Suppressor macrophage treated with lipopolysaccharide for 4 hours (primary cell): ENCODE measurements at places on chromosomes 7 and 10.

GRCh38 chr10:110481919-110482318, 15.8 kb upstream of the DUSP5 start:
- DNase-seq = no peak

DNA sequence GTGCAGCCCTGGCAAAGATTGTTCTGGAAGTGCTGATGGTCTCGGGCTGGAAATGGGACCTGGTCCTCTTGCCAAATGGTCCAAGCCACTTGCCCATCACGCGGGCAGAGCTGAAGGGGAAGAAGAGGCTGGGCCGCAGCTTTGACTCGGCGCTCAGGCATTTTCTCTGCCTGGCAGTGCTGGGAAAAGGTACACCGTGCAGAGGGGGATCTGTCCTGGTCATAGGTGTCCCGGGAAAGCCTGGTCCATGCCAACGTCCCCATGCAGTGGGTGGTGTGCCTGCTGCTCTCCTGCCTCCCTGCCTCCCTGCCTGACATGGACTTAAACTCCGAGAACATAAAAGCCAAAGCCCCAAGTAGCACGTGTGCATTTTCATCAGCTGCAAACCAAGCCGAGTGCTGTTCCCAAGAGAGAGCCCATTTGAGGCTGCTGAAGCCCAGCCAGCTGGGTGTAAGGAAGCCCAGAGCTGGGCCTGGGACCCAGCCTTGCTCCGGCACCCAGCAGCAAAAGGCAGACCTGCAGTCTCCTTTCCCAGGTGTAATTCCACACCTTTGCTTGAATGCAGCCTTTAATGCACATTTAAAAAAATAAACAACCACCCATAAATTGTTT, 72.7 kb downstream of the TCERG1L start:
- no peak for DNase-seq

GRCh38 chr10:5630112-5630436, 36.3 kb downstream of the ASB13 start:
- DNase-seq = no peak

DNA sequence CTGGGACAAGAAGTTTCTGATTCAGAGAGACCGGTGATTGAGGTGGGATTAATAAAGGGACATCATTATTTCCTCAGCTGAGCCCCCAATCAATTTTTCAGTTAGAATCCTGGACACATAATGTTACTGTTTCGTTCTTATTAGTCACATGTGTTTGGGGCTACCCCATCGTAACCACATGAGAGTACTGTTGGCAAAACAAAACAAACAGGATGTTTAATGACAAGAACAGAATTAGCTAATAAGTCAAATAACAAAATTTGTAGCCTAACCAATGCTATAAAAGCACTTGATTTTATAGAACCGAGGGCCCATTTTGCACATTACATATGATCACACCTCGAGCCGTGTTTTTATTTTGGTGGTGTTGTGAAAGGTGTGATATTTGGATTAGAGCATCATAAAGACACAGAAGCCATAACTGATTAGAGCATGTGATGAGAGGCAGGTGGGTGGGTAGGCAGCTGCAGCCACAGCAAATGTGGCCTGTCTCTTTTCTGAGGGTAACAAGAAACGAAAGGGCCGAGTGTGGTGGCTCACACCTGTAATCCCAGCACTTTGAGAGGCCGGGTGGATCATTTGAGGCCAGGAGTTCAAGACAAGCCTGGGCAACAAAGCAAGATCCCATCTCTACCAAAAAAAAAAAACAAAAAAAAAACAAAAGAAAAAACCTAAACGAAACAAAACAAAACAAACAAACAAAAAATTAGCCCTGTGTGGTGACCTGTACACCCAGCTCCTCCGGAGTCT, 1.8 kb upstream of the VWC2 start:
- DNase-seq = no peak

DNA sequence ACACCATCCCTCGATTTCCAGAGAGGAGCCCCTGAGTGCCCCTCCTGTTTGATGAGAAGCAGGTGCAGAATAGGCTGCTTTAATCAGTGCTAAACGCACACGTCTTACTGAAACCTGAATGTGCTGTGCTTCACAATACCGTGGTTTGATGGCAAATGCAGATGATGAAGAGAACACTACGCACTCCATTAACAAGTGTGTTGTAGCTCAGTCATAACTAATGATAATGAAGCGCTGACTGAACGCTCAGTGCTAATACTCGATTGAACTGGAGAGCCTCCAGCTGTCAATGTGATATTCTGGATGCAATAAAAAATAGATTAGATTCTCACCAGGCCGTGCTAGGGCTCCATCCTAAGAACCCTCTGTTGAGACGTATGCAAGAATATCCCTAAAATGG, 279.7 kb upstream of the PLPP4 start:
- no peak for DNase-seq

DNA sequence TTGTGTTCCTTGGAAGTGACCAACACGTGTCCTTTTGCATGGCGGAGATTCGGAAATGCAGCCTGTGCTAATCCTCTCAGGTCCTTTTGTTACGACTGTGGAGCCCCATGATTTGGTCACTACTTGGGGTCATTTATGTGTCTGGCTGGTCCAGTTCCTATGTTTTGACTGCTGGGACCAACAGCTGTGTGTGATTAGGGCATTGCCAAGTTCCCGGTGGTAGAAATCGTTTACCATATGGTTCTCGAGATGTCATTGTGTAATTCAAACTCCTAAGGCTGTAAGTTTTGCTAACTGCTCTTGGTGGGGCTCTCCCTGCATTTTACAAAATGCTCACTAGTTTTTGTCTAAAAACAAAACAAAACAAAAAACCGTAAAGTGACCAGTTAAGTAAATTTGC, 62.0 kb downstream of the CCNY start:
- no peak for DNase-seq

DNA sequence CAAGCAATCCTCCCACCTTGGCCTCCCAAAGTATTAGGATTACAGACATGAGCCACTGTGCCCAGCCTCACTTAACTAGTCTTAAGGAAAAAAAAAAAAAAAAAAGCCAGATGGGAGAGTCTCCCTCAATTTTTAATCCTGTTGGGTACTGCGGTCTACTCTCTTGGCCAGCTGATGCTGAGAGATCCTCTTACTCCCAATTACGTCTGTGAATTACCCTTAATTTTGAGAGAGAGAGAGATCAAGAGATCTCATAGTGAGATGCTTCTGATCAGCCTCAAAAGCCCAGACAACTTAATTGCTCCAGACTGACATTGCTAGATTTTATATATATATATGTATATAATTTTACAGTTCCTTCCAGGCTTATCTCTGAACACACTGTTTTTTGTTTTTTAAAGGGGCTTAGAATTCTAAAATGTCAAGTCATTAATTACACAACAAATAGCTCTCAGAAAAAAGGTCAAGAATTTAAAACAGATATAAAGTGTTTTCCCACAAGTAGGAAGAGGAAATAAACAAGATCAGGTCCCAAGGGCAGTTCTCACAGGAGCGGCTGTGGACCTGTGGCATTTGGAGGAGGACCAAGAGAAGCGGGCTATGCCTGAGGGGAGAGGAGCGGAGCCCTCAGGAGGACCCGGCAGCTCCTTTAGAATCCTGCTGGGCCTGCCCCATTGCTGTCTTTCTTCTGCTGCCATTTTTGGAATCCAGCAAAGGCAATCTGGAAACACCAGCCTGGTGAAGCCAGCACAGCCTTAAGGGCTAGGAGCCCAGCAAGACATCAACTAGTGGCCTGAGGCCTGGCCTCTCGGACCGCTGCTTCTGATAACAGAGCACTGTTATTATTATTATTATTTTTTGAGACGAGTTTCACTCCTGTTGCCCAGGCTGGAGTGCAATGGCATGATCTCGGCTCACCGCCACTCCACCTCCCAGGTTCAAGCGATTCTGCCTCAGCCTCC, 30.1 kb downstream of the DENND2A start:
- no peak for DNase-seq

DNA sequence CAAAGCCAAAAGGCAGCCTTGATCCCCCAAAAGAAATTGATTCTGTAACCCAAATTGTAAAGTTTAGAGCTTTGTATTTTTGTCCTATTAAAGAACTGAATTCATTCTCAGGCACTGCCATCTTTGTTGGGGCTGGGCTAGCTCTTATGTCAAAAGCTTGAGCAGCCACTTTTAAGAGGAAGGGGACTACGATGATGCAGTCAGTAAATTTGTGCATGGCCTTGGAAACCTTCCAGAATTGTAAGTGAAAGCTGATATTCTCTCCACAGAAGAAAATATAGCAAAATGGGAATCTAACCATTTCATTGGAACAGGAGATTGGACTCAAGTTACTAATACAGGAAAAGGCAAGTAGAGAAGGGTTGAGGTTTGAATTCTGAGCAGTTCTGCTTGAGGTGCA, 50.1 kb downstream of the RBM20 start:
- DNase-seq = no peak

GRCh38 chr10:33381451-33382215, 47.2 kb upstream of the NRP1 start:
- DNase-seq = peak; percentile 50

- DNase-seq = no peak
Observed at GRCh38 chr10:92834986-92835385, 13.3 kb upstream of the EXOC6 start.

- no peak for DNase-seq
Observed at GRCh38 chr7:44237696-44238095, 36.9 kb downstream of the YKT6 start.

DNA sequence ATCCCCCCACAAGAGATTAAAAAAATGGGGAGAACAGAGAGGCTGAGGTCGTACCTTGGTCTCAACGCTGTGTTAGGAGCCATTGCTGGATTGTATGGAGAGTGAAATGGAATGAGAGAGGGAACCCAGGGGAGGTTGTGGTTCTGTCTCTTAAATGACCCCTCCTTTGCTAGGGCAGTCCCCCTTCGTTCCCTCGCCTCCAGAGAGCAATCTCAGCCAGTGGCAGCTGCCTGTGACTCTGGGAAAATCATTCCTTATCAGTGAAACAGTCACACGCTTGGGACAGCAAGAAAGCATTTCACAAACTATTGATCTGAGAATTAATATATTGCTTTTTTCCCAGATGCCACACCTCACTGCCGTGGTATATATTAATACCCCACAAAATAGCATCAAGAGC, 12.0 kb upstream of the CARD11 start:
- DNase-seq = no peak

GRCh38 chr7:132072165-132072564, 504.1 kb downstream of the PLXNA4 start:
- no peak for DNase-seq

GRCh38 chr7:151833691-151834090, 43.2 kb downstream of the PRKAG2 start:
- DNase-seq = no peak

GRCh38 chr7:45920502-45921380, at the start of gene IGFBP3:
IGFBP3 (minus strand) TSS chr7:45921272; CDS start chr7:45921140, 132 bp downstream.
- no peak for DNase-seq

DNA sequence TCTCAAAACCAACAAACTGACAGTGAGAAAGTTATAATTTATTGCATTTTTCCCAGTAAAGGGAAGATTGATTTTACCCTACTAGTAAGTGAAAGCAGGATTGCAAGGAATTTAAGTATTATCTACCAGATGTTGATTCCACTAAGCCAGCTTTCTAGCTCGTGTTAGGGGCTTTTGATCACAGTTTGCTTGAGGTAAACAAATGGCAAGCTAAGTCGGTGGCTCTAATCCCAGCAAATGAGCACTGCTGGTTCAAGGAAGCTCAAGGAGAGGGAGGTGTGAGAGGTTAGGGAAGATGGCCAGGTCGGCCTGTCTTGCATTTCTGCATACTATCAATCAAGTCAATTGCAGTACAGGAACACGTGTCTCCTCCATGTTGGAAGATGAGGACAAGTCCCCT, 448.7 kb upstream of the POM121L12 start:
- no peak for DNase-seq

DNA sequence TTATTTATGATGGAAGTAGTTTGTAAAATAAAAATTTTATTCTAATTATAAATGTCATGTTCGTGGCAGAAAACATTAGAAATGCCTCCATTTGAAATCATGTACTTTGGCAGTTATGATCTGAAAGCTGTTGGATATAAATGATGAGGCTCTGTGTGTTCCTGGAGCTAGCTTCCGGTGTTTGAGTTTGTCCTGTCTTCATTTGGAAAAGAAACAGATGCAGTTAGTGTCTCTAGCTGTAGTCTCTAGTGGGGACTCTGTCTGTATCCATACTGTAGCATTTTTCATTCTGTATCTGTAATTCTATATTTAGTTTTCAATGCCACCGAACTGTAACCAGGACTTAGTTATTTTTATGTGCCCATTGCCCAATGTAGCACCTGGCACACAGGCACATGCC, 197.0 kb upstream of the FZD1 start:
- DNase-seq = no peak

DNA sequence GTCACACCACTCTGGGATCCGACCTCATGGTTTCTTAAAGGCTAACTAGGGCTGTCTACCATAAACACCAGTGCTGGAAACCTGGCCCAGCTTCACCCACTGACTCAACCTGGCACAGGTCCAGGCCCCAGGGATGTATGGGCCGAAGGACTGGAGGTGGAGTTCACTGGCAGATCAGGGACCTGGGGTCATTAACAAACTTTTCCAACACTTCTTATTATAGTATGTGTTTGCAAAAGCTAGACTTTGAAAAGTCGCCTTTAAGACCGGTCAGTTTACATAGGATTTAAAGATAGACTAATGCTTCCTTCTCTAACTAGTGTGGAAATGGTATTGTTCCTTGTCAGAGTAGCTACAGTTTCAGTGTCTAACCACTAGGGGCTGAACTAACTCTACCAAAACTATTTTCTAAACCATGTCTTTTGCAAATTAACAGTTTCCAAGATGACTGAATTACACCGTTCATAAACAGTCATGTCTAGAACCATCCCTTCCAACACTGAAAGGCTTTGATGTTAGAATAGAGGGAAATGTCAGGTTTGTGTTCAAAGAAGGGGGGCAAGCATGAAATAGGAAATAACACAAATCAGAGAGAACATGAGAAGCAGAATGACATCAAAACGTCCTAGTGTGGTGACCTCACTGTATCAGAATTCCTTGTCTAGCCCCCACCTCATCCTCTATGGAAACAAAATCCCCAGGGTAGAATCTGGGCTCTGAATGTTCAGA, 29.7 kb downstream of the STN1 start:
- DNase-seq = peak; percentile 58

DNA sequence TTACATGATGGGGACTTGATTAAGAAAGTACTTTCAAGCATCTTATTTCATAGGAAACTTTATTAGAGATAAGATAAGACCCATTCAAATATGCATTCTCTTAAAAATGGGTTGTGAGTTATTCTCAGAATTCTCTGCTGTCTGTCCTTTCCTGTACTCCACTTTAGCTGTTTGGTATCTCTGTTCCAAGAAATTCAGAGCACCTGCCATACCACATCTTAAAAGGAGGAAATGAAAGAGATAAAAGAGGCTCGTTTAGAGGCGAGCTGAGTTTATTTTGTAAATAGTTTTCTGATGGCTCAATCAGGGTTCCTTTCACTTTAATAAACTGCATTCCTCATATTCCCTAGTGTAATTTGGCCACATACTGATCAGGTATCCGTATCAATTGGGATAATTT, 87.2 kb downstream of the MDFIC start:
- DNase-seq = no peak
